ENCODE measurements at places on chromosomes 3 and 15.

- no peak for DNase-seq
Observed at GRCh38 chr3:152511904-152512303, 243.2 kb downstream of the MBNL1 start.

GRCh38 chr3:129491794-129492193 lies 36.6 kb upstream of the RHO start:
- DNase-seq, result no peak

DNA sequence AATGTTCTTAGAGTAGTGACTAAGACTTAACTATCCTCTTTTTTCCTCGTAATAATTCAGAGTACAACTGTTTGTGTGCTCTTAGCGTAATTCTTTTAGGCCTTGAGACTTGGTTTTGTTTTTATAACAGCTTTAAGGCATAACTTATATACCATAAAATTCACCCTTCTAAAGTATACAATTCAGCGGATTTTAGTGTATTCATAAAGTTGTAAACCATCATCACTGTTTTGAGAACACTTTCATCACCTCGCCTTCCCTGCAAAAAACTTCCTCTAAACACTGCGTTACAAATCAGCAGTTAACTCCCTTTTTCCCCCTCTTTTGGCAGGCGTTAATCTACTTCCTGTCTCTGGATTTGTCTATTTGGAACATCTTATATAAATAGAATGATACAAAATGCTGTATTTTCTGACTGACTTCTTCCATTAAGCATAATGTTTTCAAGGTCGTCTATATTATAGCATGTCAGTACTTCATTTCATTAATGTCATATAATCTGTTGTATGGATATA lies 18.7 kb downstream of the DNAJC13 start:
- DNase-seq, result no peak

- no peak for DNase-seq
Observed at GRCh38 chr15:88152672-88153071, 103.9 kb downstream of the NTRK3 start.

DNA sequence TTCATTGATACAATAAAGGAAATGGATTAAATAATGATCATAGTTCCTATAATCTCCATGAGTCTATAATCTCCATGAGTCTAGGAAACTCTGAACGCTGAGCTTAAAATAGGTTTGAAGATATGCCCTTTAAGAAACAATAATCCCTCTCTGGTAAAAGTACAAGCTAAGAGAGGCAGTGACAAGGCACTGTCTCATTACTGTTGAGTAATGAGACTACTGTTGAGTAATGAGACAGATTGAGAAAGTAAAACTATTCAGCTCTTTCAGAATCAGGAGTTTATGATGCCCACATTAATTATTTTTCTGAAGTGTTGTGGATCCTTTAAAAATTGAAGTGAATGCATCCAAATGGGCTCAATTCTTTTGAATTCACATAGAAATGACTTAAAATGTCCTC lies 235.5 kb upstream of the THRB start:
- DNase-seq, result no peak

DNA sequence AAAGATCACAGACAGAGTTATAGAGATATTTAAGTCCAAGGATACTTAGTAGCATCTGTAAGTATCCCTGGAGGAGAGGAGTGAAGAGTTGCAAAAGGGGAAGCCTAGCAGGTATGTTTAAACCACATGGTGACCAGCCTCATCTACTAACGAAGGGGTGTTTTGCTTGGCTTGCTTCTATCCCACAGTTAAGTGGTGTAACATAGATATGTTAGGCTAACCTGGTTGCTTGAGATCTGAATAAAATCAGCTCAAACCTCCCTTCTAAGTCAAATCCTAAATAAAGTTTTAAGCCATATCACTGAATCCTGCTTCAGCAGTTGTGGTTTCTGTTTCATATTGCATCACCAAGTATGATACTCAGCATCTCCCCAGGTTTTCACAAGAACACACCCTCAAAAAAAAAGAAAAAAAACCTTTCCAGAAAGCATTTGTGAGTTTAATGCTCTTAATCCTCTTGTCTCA lies 880.2 kb downstream of the ROBO1 start:
- no peak for DNase-seq

GRCh38 chr3:179016979-179017670 lies 54.5 kb downstream of the ZMAT3 start:
- DNase-seq, result no peak

DNA sequence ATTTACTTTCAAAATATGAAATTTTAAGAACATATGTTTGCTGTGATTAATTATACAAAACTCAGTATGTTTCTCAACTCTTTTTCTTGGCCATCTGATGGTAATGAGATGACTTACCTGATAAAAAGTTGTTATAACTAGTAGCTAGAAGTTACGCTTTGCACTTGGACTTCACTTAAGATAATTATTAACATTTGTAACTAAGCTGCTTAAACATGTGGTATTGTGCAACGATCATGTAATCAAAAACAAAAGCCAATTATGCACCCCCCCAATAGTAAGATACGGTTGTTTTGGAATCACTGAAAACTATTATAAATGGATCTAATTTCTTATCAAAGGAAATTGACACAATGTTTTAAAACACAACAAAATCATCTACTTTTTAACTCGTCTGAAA lies 342.9 kb downstream of the CNTN3 start:
- DNase-seq, result no peak

DNA sequence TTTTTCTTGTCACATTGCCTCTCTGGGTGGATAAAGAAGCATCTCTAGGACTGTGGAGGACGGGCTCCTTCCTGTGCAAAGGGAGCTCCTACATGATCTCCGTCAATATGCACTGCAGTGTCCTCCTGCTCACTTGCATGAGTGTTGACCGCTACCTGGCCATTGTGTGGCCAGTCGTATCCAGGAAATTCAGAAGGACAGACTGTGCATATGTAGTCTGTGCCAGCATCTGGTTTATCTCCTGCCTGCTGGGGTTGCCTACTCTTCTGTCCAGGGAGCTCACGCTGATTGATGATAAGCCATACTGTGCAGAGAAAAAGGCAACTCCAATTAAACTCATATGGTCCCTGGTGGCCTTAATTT lies 478 bp downstream of the GPR15 start:
- no peak for DNase-seq

DNA sequence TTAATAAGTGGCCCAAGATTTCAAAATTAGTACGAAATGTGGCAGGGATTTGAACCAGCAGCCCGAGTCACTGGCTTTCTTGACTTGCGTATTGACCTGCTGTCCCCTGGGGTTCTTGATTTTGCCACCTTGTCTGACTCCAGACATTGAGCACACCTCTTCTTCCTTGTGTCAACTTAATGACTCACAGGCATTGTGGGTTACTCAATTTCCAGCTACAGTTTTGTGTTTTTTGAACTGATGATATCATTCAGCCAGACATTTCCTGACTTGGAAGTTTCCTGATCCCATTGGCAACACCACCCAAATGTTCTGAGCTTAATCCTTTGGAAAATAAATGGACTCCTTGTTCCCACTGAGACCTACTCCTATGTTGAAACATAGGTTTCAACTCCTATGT lies 64.2 kb downstream of the MOBP start:
- DNase-seq, result no peak

DNA sequence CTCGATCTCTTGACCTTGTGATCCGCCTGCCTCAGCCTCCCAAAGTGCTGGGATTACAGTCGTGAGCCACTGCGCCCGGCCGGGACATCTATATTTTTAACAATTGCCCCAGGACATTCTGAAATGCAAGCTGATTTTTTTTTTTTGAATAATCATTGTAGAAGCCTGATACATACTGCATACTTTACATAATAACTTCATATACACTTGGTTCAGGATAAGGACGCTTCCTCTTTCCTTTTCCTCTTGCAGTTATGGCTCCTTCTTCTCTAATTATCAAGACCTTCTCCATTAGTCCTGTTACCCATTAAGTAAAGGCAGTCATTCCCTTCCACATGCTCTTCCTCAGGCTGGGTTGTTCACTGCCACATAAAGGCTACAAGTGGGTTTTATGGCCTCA lies 58.3 kb downstream of the SLCO3A1 start:
- DNase-seq, result no peak

DNA sequence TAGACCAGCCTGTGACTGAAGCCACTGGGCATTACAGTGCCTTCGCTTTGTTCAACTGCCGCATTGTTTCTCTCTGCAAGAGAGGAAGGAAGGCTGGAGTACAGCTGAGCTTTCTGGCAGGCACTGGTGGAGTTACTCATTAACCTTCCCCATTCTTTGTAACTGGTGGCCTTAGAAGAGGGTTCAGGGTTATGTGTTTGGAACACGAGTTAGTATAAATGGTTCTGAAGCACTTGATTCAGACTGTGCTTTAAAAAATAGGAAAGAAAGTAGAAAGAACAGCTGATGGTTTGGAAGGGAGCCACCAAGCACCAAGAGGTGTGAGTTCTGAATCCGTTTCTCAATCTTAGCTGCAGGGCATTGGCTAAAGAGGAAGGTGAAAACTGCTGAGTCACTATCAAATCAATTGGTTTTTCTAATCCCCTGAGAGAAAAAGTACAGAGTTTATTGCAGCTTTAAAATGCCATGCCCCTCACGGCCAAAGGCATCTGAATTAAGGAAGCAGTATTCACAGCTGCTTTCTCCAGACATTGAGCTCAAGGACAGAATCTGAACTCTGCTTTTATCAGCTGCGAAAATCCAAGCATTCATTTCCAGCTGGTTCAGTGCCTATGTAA lies 3.6 kb downstream of the HGD start:
- DNase-seq, result no peak

DNA sequence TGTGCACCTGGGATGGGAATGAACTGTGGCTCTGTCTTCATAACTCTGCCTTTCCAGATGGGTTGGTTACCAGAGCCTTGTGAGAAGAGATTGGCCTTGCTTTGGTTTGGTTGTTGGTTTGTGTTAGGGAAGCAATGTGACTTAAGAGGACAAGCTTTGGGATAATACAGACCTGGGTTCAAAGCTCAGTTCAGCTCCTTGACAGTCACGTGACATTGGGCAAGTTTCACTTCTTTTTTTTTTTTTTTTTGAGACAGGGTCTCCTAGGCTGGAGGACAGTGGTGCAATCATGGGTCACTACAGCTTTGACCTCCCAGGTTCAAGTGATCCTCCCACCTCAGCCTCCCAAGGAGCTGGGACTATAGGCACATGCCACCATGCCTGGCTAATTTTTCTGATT lies 42.7 kb downstream of the CORO2B start:
- DNase-seq, result no peak

DNA sequence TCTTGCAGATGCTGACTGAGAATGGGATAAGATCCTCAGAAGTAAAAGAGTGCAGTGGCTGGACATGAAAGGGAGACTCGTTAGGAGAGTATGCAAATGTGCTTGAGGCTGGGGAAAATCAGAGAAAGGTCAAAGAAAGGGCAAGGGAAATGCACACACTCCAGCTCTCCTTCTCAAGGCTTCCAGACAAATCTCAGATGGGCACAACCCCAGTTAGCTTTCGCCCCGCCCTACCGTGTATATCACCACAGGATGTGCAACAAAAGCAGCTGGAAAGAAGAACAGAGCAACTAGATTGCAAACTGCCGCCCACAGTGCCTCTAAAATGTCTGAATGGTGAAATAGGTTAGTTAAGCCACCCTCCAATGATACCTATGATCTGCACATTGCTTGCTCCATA lies 63.9 kb downstream of the CERS3 start:
- DNase-seq, result no peak

DNA sequence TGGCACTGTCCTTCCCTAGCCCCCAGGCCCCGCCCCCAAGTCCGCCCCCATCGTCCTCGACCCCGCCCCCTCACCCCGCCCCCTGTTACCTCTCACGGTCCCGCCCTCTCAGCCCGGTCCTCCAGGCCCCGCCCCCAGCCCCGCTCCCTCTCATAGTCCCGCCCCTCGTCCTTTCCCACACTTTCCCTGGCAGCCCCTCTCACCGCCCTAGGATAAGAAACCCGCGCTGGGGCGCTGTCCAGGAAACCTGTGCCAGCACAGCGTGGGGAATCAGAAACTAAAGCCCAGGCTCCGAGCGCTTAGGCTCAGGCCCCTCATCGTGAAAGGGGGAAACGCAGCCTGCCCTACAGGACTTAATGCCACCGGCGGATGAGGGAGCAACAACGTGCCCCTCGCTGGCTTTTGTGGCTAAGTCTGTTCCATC lies 20.9 kb downstream of the TRPM1 start:
- no peak for DNase-seq

DNA sequence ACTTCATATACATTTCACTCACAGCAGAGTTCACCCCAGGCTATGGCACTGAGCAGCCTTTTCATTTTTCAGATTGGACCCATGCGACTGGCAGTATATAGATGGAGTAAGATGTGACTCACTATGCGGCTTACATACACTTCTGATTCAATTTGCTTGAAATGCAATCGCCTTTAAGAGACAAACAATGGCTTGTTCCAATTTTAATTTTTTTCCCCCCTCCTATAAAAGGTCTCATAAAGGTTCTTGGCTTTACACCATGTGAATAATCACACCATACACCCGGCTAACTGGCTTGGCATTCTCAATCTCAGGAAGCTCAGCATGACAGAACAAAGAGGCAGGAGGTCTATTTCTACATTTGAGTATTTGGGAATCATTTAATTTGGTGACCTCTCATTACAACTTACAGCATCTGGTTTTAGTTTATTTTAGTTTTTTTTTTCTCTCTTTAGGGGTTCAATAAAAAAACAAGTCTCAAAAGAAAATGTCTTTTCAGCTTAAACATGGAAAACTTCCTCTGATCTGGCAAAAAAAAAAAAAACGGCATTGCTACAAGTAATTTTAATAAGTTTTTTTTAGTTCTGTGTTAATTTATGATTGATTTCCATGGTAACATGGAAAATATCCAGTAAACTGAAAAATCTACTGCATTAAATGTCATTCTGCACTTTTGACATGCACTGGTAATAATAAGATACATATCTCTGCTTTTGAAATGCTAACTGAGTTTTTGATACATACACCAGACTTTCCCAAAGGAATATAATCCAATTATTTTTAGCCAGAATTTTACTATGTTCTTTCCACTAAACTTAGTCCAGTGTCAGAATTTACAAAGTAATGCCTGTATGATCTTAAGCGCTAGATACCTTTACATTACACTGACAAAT lies 38.8 kb downstream of the GADL1 start:
- DNase-seq, result no peak

- DNase-seq, result no peak
Observed at GRCh38 chr15:30905821-30906220, 2.1 kb downstream of the FAN1 start.

DNA sequence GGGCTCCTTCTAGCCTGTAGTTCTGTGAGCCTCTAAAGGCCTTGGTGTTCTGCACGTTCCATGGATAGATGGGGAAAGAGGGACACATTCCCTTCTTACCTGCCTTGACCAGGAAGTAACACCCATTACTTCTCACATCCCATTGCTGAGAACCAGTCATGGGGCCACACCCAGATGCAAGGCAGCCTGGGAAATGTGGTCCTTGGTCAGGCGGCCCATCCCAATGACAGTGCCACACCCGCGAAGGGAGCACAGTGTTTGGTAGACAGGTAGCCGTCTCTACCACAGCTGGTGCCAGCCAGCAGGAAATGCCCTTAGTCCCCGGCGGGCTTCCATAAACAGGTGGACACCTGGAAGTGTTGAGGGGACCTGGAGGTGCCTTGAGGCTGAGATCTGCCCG lies 23.2 kb upstream of the LCTL start:
- no peak for DNase-seq

GRCh38 chr3:107769882-107770281 lies 247.1 kb downstream of the BBX start:
- DNase-seq, result no peak
